Left cardiac atrium (tissue), 4 donors: ENCODE measurements at places on chromosomes 5 and 9. TPM values are rescaled to one million over a fixed set of nuclear protein-coding genes. Genes with fewer than 3 reads are reported as not detected.

GRCh38 chr9:6965566-6965965 is 207.8 kb downstream of the KDM4C start:
- no peak for DNase-seq

DNA sequence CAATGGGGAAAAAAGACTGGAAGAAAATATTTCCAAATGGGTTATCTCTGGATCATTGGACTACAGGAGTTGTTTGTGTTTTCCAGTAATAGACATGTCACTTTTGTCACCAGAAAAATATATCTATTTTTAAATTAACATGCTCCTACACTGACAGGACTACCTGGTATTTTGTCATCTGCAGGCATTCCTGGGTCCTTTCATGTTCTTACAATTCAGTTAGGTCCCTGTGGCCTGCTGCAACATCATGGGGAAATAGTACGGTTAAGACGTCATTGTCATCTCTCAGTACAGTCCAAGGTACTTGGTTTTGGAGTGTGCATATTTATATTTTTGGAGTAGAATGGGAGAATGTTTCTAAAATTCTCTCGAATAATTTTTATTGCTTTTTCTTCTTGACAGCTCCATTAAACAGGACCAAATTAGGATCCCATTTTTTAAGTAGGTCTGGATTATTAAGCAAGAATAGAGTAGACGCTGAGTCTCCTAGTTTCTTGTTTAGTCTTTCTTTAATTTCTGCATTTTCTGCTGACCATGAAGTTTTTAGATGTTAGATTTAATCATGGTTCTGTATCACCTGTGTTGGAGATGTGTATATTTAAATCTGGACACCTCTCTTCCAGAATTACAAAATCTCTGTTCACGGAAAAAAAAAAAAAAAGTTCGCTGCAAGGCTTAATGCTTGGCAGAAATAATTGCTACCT is 46.9 kb downstream of the SLC22A5 start:
- DNase-seq = no peak

DNA sequence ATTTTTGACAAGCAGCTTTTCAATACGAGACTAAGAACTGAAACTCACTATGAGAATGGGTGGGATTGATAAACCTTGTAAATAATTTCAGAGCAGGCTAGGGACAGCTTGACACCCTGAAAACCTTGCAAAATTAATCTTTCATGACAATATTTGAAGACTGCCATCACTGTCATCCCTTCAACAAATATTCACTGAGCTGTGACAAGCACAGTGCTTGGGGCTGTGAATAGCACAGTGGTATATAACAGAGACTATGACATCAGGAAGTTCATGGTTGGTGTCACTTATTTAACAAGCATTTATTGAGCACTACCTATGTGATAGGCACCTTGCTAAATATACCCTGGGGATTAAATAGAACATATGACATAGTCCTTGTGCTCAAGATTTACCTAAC is 741.0 kb upstream of the RIOK2 start:
- DNase-seq = no peak

DNA sequence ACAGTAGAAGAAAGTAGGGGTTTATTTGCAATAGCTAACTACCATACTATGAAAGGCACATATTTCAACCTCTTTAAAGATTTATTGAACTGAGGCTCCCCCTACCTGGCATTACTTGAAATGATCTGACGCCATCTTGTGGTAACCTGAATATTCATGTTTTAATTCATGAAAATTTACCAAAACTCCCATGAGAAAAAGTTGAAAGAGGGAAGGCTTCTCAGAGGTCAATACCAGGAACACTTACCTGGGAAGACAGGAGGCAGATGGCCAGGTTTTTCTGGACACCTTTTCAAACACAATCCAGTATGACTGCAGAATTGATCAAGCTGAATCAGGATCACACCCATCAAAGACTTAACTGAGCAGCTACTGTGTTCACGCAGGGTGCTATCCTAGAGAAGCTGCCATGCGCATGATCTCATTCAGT is 9.4 kb downstream of the PRELID2 start:
- no peak for DNase-seq

DNA sequence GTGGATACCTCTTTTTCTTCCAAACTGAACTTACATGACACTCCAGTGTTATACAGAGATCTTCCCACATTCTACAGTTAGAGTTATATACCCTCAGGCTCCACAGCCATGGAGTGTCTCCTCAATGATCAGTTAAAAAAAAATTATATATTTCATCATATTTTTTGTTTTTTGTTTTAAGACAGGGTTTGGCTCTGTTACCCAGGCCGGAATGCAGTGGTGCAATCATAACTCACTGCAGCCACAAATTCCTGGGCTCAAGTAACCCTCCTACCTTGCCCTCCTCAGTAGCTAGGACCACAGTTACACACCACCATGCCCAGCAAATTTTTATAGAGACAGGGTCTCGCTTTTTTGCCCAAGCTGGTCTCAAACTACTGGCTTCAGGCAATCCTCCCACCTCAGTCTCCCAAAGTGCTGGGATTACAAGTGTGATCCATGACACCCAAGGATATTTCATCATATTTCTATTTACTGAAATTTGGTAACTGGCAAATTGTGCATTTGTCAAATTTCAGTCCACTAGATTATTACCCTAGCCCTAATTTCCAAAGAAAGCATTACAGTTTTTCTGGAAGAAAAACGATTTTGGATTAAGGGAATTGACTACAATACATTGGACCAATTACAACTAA is 18.1 kb upstream of the SCAI start:
- no peak for DNase-seq

PRR16 gene
- total RNA-seq = 4.7 TPM

GRCh38 chr9:99365233-99365980 is 143.3 kb downstream of the SEC61B start:
- DNase-seq = no peak

NR4A3 gene
- total RNA-seq = 38.6 TPM

- no peak for DNase-seq
These were observed 39.1 kb upstream of the C5orf63 start for GRCh38 chr5:127112347-127112864.

DNA sequence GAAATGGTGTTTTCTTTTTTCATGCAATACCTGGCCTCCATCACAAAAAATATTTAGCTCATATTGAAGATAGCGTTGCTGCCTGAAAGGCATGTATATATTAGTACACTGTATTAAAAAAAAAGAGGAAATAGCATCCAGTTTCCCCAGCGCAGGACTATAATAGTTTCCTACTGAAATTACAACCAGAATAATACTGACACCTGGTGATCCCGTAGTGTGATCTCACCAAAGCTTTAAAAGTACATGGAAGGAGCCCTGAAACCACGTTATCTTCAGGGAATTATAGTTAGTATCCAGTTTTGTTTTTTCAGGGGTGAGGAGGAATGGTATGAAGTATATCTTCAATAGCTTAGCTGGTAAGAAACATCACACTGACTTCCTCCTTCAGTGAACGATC is 264.9 kb downstream of the CD180 start:
- DNase-seq = no peak

AGPAT2 gene
- 154 TPM for total RNA-seq

SREK1IP1 gene
- 12.9 TPM for total RNA-seq

DNA sequence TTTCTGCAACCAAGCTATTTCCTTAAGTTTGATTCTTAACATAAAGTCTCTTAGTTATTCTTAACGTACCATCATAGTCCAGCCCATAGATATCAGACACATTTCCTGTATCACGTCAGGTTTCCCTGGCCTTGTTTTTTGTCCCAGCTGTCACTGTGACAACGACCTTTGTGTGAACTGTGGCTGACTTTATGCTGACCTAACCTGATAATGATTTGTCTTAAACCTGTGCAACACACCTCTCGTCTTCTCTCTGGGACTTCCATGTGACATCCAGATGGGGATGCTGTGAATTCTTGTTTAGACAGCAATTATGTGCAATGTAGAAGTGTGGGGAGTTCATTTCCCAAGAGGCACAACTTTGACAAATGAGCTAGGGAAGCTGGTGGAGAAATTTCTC is 662.8 kb downstream of the PTPRD start:
- DNase-seq = no peak

- no peak for DNase-seq
These were observed 87.5 kb upstream of the FSD1L start for GRCh38 chr9:105360344-105360743.

DNA sequence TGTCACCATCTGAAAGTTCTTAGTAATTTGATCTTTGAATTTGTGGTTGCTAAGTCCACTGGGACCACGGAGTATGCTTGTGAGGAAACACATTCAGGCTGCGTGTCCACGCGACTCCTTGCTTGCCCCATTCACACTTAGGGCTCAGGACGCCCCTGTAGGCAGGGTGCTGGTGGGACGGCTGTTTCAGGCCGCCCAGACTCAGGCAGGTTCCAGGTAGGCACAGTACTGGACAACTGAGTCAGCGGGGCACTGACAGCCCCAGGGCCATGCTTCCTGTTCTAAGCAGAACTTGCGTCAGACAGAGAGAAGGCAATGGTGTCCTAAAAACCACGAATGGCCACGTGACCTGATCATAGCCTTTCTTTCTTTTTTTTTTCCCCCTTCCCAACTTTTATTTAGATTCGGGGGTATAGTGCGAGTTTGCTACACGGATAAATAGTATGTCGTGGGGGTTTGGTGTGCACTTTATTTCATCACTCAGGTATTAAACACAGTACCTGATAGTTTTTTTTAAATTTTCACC is 7.7 kb upstream of the RASGEF1C start:
- no peak for DNase-seq

- DNase-seq = no peak
These were observed 23.2 kb downstream of the SLC31A1 start for GRCh38 chr9:113244556-113244955.

DNA sequence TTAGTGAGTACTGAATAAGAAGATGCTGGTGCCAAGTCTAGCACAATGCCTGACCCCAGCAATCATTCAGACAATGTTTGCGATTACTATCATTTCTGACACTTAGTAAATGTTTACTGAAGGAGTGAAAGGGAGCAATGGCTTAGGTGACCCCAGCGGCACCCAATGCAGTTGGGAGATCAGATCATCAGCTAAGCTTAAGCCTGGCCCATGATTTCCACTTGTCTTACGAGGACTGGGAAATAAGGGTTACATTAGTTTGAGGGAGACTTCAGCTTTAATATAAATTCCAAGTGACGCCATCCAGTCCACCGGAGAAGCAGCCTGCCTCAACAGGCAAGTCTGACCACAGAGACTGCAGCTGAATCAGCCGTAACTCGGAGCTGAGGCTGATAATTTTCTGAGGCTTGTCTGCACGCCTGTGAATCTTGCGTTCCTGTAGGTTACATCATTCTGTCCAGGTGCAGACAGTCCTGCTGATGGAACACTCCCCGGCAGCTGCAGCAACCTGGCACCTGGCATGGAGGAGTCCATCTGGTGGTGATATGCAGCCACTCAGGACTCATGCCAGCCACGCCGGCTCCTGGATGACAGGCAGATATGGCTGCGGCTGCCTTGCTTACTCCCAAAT is 34.9 kb upstream of the FGF1 start:
- DNase-seq = peak; percentile 41

DNA sequence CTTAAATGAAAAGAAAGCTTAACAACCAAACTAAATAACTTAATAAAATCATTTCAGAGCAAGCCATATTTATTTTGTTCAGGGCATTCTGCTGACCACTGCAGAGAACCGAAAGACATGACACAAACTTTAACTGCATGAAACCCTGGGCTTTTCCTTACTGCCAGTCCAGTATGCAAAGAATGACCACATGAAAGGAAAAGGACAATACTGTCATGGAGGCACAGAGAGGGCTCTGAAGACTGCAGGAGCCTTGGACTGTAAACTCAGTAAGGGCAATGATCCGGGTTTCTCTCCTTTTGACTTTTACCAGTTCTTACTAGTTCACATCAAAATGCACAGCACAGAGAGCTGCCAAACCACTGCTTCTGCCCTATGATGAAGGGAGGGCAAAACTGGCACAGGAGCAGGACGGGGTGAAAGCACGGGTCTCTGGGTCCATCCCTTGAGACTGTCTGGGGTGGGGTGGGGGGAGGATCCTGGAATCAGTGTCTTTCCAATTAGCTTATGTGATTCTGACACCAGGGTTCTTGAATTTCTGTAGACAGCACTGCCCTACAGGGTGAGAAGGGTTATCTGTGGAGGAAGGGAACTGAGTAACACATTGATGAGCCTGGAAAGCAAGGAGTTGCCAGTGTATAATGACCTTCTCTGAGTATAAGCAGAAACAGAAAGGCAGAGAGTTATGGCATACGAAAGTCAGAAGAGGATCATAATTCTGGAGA is 44.7 kb downstream of the RNF130 start:
- no peak for DNase-seq

CTXN3 gene
- not detected for total RNA-seq

GRCh38 chr5:15284706-15285105 is 215.3 kb upstream of the FBXL7 start:
- DNase-seq = no peak

DNA sequence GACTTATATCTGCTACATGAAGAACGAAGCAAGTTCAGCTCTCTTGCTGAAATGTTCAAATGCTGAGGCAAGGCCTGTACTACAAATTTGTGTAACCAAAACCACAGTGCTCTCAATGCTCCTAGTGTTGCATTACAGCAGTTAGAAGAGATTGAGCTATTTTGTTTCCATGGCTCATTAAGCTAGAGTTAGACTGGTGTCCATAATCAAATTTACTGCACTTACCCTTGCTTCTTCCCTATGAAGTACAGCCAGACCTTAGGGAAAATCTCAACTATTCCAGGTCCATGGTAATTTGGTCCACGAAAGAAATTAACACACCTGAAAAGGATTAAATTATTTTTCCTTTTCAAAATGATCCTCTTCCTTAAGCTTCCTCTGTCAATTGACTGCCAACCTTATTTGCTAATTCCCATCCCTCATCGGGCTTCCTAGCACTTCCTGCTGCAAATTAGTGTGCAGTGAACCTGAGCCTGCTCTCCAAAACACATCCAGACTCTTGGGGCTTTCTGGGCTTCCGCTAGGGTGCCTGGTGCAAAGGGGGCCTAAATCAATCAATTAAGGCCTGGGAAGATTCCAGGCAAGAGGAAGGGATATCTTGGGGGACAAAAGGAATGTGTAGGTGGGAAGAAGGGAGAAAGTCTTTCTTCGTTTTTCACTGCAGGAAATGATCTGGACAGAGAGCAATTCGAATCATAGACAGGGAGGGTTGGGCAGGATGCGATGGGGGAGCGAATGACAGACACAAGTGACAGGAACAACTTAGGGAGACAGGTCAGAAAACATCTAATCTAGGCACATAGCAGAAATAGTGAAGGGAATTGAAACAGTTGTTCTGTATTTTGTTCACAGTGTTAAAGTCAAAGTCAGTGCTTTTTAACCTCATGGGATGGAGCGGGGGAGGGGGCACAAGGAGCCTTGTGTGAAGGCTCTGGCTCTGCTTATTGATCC is 542.4 kb downstream of the RAB3C start:
- peak; percentile 24 for DNase-seq

HMMR gene
- 0.52 TPM for total RNA-seq

CD14 gene
- 107 TPM for total RNA-seq

DNA sequence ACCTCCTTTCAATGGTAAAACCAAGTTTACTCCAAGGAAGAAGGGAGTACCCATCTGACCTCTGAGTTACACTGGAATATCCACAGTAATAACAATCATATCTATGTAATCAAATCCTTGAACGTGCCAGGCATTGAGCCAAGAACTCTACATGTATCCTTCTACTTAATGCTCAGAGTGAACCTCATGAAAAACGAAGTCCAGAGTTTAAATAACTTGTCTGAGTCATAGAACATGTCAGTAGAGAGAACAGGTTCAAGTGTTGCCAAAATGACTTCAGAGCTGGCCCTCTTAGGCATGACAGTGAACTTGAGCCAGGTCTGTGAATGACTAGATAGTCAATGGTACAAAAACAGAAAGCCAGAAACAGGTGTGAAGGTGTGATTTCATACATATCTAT is 164.1 kb upstream of the ZNF618 start:
- DNase-seq = no peak

KCNN2 gene
- 16.8 TPM for total RNA-seq
